ENCODE measurements at places on chromosomes 7 and 10.

DNA sequence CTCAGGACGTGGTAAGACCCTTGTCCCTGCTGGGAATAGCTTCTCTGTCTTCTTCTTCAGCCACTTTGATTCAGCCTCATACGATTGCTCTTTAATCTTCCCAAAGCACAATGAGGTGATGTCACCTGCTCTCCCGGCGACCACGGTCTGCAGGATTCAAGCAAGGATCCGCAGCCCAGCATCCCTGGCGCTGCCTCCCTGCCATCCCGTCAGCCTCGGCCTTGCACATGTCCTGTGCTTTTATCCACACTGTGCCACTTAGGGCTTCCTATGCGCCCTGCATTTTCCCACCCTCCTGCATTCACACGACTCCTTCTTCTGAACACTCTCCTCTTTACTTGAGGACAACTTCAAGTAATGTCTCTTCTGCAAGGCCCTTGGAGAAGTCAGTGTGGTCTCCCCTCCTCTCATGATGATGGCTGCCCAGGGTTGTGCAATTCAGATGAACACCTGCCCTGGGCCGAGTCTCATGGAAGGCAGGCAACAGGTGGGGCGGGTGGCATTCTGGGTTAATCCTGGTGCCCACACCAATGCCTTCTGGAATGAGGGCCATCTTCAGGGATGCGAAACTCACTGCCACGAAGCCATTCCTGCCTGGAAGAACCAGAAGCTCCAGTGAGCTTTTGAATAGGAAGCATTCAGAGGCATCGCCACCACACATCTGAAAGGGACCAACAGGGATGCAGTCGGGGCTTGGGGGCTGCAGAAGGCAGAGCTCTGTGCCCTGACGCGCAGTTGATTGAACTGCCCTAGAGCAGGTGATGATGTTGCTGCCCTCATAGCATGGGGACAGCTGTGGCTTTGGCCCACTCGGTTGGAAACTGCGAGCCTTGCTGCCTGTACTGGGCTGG, 287.5 kb downstream of the GLRX3 start:
- no peak for ATAC-seq

- no peak for ATAC-seq
These were observed 26.5 kb downstream of the KNDC1 start for GRCh38 chr10:133186416-133187090.

GRCh38 chr7:24025094-24025493, 258.9 kb upstream of the NPY start:
- ATAC-seq, result no peak

GRCh38 chr7:156527458-156527890, 113.1 kb upstream of the RNF32 start:
- no peak for ATAC-seq

GRCh38 chr10:22648547-22648961, 65.8 kb downstream of the PIP4K2A start:
- ATAC-seq, result no peak

DNA sequence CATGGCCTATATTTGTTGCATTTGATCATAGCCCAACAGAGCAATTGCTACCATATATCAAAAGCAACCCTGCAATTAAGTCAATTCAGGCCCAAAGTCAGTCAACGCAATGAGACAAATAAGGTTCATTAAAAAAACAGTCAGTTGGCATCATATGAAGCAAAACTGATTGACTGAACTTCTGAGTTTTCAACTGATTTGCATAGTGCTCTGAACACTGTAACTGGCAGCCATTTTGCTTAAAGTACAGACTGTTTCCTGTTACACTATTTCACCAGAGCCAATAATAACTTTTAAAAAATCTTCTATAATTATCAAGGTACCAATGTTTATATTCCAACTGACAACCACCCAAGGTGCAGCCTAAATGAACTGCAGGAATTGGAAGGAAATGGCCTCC, 68.4 kb upstream of the RAPGEF5 start:
- no peak for ATAC-seq

DNA sequence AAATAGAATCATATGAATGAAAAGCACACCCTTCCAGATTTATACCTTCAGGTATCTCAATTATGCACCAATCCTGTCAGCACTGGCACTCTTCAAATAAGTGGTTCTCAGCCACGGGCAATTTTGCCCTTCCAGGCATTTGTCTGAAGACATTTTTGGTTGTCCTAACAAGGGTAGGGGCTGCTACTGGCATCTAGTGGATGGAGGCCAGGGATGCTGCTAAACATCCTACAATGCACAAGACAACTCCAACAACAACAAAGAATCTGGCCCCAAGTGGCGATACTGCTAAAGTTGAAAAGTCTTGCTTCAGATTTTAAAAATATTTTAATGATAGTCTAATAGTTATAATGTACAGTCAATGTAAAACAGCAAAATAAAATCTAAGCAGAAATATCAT, 16.1 kb downstream of the CCDC186 start:
- no peak for ATAC-seq

DNA sequence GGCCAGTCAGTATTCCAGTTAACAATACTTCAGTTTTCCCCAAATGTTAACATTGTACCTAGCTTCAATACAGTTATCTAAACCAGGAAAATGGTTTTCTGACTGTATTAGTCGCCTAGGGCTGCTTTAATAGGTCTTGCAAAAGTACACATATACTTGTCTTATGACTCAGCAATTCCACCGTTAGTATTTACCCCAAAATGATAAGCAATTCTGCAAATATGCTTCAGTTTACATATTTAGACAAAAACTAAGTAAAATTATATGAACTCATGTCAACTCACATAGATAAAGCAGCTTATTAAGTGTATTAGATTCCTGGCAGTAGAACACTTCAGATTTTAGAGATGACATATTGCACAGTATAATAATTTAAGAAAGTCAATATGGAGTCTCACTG, 363.3 kb downstream of the ARL4A start:
- ATAC-seq, result no peak

DNA sequence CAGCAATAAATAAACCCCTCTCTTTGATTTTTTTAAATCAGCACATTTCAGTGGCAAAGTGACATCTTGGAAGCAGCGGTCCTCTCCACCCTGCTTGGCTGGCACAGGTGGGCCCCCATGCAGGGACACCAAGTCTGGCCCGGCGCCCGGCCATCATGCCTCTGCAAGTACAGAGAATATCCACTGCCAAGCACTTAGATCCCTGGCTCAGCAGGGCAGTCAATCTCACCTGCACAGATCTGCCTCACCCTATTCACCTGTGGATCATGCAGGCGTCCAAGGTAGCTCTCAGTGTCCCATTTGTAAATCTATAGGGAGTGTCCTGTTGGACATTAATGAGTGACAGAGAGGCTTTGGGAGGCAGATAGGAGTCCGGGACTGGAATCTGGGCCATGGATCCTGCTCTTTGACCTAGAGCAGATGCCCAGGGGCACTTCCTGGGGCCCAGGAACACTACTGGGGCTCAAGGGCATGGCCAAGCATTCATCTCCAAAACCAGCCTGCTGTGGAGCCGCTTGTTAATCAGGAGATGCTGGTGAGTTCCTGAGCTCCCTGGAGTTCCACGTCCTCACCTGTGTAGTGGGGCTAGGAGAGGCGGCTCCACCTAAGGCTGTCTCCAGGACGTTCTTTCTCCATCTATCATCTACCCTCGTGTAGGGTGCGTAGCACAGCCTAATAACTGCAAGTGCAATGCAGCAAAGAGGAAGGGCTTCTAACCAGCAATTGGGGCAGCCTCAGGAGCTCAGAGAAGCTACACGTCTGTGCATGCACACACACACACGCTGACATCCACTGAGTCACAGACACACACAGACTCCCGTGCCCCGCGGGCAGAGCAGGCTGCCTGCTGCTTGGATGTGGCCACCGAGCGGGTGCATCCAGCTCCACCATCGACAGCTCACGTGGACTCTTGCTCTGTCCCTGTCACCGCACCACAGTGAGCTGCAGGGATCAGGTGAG, 123.6 kb downstream of the OAT start:
- no peak for ATAC-seq

DNA sequence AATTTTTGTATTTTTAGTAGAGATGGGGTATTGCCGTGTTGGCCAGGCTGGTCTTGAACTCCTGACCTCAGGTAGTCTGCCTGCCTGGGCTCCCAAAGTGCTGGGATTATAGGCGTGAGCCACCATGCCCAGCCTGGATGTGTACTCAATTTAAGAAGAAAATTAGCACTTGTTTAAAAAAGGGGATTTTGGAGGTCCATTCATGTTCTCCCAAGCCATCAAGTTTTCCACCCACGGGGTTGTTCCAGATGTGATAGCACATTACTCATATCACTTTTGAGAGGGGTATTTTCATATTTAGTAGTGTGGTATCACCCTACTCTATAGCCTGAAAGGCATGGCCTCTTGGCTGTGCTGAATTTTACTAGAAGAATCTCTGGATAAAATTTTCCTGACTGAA, 10.5 kb upstream of the SLC26A3 start:
- ATAC-seq, result no peak

DNA sequence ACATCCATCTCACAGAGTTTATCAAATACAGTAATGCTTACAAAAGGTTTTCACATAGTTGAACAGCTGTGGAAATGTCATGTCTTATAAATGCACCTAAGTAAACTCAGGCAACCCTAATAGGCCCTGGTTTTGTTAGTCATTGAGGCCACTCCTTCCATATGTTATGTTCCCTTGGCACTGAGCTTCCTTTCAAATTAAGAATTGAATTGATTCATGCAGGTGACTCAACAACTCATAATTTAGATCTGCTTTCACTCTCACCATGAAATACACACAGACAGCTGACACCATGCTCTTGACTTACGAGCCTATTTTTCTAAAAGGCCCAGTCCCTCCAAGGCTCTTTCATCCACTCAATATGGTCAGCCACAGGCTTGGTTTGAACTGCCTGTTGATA, 476.9 kb downstream of the KCNMA1 start:
- ATAC-seq, result no peak

- ATAC-seq, result no peak
These were observed 4.9 kb upstream of the ZFYVE27 start for GRCh38 chr10:97732052-97732359.

- no peak for ATAC-seq
These were observed 99.1 kb downstream of the CABCOCO1 start for GRCh38 chr10:61761825-61762217.

DNA sequence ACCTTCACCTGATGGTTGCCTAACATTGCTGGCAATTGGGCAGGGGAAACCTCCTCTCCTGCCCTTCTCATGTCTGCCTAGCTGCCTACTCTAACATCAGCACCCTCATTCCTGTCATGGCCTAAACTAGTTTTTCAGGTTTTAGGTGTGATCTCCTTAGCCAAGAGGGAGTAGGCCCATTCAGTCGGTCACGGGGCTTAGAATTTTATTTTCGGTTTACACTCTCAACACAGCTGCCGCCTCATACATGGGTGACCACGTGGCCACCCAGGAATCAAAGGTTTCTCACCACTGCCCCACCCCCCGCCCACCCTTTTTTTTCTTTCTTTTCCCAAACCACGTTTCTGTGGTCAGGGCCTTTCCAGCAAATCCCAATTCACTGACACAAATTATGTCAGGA, 97.2 kb downstream of the RALA start:
- ATAC-seq, result no peak

DNA sequence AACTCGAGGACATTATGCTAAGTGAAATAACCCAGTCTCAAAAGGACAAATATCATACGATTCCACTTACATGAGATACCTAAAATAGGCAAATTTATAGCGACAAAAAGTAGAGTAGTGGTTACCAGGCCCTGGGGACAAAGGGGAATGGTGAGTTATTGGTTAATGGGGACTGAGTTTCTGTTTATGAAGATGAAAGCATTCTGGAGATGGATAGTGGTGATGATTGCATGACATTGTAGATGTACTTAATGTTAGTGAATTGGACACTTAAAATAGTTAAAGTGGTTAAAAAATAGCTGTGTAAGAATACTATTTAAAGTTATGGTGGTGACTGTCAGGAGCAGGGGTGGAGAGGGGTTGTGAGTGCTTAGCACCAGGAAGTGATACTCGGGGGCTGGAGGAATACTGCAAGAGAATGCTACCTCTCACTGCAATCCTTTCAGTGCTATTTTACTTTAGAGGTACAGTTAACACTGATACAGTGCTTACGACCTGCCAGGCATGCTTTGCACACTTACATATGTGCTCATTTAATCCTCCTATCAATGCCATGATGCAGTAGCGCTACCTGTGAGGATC, 16.7 kb upstream of the TEX36 start:
- no peak for ATAC-seq

DNA sequence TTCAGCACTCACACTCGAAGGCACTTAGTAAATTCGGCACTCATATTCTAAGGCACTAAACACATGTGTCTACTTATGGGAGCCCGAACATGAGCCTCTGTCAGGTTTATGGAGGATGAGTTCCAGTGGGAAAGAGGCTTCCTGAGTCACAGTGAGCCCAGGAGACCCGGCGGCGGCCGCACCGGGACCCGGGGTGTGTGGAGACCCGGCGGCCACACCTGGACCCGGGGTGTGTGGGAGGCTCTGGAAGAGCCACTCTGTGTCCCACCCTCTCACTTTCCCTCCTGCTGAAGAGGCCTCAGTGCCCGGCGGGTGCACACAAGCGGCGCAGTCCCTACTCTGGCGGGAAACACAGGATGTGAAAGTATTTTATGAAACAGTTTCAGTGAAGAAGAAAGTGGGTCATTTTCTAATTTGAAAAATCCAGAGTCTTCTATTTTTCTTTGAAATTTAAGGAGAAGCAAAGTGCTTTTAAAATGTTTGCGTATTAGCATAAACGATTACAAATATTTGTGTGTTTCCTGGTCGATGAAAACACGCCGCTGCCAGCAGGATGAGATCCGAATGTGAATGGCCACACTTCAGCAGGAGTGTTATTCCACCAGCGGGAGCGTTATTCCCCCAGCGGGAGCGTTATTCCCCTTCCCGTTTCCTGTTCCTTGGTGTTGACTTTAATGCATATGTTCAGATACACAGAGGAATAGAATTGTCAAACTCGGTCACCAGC, 625.1 kb downstream of the DNAJB6 start:
- no peak for ATAC-seq

GRCh38 chr7:127704211-127704610, 52.2 kb downstream of the SND1 start:
- ATAC-seq, result no peak

- ATAC-seq, result peak; percentile 24
These were observed 586.6 kb downstream of the PTPRN2 start for GRCh38 chr7:158001003-158001402.

DNA sequence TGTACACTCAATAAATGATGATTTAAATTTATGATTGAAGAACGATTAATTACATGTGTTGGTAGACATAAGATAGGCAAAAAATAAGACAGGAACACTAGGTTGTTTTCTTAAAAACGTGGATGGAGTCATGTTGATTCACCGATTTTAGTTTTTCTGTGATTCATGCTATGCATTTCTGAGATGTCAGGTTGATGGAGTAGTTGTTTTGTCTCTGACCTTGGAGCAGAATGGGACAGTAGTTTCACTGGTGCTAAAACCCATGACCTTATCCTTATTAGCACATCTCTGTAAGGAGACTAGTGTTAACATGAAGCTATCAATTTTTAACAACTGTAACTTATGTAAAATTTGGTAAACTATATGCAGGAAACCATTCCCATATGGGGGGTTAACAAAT, 611.6 kb upstream of the FZD8 start:
- no peak for ATAC-seq

DNA sequence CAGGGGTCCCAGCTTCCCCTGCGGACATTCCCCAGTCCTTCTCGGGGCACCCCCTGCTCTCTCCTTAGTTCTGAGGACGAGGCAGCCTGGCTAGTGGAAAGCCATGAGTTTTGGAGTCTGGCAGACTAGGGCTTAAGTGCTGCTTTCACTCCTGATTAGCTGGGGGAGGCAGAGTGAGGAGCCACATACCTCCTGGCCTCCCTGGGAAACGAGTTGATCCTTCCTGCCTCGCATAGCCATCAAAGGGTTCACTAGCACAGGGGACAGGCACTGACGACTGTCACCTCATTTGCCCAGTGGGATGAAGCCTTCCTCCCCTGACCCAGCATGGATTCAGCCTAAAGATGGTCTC, 402.5 kb downstream of the RPS24 start:
- ATAC-seq, result no peak

GRCh38 chr7:156222611-156223010, 410.3 kb upstream of the SHH start:
- ATAC-seq, result no peak

All from stimulated activated memory B cell treated with anti-CD40 and anti-IgM and Interleukin-4, amounts not matched to agents 10 μg/mL and 1 μg/mL and 100 μg/mL, for 72 hours (primary cell).